ENCODE measurements at places on chromosomes 4 and X.
A peak's percentile ranks its signal among the peaks of the same experiment; 100 is the strongest.

DNA sequence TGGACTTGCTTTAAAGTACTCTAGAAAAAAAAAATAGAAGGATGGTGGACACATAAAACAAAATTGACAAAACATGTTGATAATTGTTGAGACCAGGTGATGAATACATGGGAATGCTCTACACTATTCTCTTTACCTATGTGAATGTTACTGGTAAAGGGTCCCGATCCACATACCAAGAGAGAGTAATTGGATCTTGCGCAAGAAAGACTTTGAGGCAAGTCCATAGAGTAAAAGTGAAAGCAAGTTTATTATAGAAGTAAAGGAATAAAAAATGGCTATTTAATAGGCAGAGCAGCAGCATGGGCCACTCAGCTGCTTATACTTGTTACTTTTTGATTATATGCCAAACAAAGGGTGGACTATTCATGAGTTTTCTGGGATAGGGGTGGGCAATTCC lies 34.0 kb upstream of the PRR32 start:
- DNase-seq, result no peak

GRCh38 chr4:4672402-4672801 lies 130.6 kb upstream of the STX18 start:
- DNase-seq, result no peak

DNA sequence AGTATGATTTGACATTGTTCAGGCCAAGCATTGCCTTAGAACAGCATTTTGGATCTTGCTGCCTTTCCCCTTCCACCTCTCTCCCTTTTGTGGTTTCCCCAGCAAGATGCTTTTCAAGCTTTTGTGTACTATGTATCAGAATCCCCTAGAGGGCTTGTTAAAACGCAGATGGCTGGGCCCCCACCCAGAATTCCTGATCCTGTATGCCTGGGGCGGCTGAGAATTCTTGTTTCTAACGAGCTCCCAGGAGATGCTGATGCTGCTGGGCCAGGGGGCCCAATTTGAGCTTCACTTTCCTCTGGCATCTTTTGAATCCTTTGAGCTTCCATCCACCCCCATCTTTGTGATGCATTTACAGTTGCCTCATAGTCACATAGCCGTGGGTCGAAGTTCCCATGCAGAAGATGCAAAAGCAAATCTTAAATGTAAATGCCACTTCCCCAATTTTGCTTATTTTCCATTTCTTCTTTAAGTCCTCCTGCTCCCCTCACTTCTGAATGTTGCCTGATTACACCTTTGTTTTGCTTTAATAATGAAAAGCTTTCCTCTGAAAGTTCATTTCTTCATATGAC lies 18.5 kb downstream of the HCCS start:
- no peak for DNase-seq

GRCh38 chr4:83582289-83582785 lies 46.4 kb downstream of the GPAT3 start:
- DNase-seq, result no peak

DNA sequence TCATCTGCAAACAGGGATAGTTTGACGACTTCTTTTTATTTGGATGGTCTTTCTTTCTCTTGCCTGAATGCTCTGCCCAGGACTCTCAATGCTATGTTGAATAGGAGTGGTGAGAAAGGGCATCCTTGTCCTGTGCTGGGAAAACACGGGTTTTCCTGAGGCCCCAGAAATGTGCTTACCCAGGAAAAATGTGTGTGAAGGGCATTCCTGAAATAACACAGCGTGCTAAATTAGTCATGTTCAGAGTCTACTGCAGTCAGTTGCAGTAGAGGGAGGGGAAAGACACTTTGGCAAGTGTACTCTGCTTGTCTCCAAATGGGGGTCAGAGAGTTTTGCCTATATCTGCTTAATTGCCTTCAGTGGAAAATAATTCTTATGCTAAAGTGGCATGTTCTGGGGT lies 153.9 kb downstream of the CCNG2 start:
- DNase-seq, result no peak

- peak; percentile 31 for DNase-seq
Observed at GRCh38 chr4:148443512-148444295, 1.5 kb upstream of the NR3C2 start.

DNA sequence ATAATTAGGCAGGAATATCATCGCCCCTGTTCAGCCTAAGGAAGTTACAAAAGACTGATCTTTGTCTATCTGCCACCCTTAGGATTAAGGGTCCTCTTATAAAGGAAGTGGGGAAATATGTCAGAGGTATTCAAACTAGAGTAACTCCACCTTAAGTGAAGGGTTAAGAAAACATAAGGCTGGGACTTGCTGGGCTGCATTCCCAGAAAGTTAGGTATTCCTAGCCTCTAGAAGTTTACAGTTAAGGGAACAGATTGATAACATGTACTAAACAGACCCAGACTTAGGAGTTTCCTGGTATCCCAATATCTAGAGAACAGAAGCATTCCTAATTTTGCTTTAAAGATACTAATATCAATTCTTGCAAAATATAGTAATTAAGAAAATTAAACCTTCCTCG lies 6.0 kb downstream of the CXCL2 start:
- DNase-seq, result no peak

DNA sequence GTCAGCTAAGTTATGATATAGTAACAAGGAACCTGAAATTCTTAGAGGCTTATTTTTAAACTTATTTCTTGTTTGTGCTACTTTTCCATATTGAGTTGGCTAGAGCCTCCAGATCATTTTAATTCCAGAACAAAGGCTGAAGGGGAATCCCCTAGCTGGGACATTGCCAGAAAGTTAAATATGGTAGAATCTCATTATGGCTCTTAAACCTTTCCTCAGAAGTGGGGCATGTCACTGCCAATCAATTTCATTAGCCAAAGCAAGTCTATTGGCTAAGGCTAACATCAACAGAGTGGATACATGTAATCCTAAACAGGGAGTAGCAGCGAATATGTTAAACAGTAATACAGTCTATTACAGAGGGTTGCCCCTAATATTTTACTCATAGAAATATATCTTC lies 47.0 kb downstream of the FTHL17 start:
- no peak for DNase-seq

GRCh38 chr4:75940692-75941253 lies at the start of gene NAAA:
Gene NAAA (minus strand): TSS chr4:75941013. CDS start chr4:75940949, 64 bp downstream.
- DNase-seq, result peak; percentile 75

GRCh38 chr4:78293821-78294301 lies 236.7 kb downstream of the FRAS1 start:
- peak; percentile 37 for DNase-seq

GRCh38 chr4:115851918-115852766 lies 738.7 kb upstream of the NDST4 start:
- DNase-seq, result no peak

- DNase-seq, result no peak
Observed at GRCh38 chr4:104494185-104494584, 509 bp downstream of the CXXC4 start.

- DNase-seq, result no peak
Observed at GRCh38 chr4:157421365-157421764, 200.8 kb downstream of the GRIA2 start.

DNA sequence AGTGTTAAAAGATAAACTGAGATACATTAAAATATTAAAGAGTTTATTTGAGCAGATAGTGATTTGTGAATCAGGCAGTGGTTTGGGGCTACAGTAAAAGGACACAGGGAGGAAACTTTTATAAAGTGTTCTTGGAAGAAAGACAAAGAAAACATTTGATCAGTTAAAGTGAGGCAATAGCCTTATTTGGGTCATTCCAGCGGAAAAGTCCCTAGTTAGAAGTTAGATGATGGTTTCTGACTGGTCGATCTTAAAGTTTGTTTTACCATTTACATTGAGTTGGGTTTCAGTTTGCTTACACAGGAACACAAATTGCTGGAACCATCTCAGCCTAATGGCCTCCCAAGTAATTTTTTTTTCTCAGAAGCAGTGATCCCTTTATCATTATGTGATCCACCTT lies 69.7 kb downstream of the PPP1R2C start:
- no peak for DNase-seq

GRCh38 chrX:146055733-146056132 lies 238.1 kb downstream of the SLITRK2 start:
- no peak for DNase-seq

DNA sequence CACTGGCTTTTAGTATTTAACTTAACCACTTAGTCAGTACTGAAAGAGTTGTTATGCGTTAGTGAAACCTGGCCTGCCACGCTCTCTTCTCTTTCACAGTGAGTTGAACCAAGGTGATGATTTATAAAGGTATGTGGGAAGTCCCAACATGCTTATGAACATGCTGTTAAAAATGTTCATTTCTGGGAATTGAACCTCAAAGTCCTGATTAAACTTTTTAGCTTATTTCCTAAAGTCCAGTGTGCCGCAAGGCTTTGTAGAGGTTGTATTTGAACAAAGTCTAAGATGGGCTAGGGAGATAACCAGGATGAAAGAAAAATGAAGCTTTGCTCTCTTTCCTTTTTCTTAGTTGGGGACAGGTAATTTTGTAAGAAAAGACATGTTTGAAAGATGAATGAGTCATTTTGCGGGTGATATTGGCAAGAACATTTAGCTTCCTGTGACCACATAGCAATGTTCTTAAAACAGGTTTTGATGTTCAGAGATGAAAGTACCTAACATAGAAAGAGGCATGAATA lies 270.3 kb downstream of the DTHD1 start:
- DNase-seq, result no peak

- no peak for DNase-seq
Observed at GRCh38 chr4:3267576-3268394, 18.8 kb downstream of the MSANTD1 start.

GRCh38 chr4:683982-684622 lies 4.8 kb downstream of the SLC49A3 start:
- peak; percentile 67 for DNase-seq

GRCh38 chrX:17086317-17086716 lies 139.9 kb downstream of the REPS2 start:
- no peak for DNase-seq

DNA sequence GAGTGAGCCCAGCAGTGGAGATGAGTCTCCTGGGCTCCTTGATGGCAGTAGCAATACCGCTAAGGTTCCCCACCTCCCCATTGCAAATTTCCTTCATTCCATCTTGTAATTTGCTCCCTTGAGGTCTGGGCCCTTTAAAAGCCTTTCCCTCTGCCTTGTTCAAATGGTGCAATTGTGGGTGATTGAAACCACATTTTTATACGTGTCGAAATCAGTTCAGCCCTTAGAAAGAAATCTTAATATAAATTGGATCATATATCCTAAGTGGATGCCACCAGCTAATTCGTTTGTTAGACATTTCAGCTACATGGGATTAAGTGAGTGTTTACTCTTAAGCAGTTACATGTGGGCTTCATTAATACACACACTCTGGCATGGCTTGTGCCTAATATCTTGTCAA lies 68.6 kb downstream of the NHS start:
- no peak for DNase-seq

- peak; percentile 30 for DNase-seq
Observed at GRCh38 chr4:83109480-83110222, 4.9 kb downstream of the PLAC8 start.

DNA sequence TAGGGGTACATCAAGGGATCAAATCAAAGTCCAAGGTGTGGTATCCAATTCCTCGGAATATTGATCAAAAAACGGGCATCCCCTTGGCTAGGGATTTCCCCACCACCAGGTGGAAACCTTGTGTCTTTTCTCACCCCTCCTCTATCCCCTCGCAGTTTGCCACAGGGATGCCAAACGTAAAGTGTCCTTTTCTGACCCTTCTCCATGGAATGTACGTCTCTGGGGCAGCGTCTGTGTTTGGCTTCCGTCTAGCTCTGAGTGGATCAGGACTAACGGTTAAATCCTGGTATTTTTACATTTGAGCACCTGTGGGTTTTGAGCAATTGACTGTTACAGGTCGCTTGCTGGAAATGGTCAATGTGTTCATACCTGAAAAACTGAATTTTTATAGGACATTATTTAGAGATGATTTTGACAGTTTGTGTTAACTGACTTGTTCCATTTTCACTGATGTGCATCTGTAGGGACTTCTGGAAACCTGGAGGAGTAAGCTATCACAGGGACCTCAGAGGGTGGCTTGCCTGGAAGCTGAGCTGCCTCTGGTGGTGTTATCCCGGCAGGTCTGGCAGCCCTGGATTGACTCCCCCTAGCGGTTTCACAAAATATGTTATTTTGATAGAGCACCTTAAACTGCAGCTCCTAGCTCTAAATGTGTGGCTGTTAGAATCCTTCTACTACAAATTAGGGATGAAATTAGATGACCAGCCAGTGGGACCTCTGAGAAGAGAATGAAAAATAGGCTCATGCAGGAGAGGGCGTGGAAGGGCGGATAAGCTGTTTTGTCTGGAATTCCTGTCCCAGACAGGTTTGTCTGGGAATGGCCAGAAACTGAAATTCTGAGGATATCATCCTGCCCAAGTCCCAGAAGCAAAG lies 8.8 kb upstream of the MGST2 start:
- DNase-seq, result peak; percentile 60

DNA sequence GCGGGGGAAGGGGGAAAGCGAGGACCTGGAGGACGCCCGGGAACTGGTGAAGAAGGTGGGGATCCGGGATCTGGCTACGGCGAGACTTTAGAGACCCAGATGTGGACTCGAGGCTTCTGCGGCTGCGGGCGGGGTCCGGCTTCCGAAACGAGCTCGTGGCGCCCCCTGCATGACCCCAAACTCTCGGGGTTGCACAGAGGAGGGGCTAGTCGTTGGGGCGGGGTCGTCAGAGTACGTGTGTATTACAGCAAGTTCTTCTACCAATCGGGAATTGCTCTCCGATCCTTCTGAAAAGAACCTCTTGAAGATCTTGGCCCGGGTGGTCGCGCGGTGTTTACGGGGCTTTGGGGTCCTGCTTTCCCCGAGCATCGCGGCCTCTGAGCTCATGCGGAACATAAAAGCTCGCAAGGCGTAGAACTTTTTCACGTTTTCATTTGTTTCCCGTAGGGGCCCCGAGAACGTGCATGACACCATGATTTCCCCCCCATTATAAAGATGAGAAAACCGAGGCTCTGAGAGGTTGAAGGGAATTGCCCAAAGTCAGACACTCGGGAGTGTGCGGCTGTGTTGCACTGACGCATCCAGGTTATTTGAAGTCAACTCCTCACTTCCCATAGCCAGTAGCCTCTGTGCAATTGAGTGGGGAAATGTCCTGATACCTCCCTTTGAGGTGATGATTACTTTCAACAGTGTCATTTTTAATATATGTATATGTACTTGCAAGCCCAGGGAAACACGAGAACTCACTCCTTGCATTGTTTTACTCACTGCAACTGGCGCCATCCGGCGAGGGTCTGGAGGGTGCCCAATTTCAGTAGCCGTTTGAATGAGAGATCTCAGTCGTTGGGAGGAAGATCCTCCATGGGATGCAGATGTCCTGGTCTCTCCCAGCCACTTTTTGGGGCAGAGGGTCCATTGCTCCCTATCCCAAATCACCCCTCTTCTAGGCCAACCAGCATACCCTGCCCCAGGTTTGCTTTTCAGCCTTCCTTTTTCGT lies at the start of gene BEND4:
Gene BEND4, minus strand, starts transcription at position 149 of the 998 bp plus-strand sequence. CDS start 512 bp downstream, outside the sequence.
- DNase-seq, result no peak
